ENCODE measurements at places on chromosomes 6 and 20. TPM values are rescaled to one million over a fixed set of nuclear protein-coding genes. Genes with fewer than 3 reads are reported as not detected.
A peak's percentile ranks its signal among the peaks of the same experiment; 100 is the strongest.

GRCh38 chr6:37547564-37548061 lies 47.9 kb upstream of the CCDC167 start:
- DNase-seq: peak; percentile 63

DNA sequence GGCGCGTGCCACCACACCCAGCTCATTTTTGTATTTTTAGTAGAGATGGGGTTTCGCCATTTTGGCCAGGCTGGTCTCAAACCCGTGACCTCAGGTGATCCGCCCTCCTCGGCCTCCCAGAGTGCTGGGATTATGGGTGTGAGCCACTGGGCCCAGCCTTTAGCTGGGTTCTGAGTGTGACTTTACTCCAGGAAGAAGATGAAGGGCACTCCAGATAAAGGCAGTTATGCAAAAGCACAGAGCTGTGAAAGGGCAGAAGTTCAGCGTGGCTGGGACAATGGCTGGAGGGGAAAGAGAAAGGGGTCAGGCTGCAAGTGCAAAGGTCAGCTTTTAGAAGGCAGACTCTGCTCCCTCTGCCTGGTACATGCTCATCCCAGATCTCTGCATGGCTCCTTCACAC lies 39.7 kb downstream of the MAP3K5 start:
- no peak for DNase-seq

GRCh38 chr6:123635567-123635966 lies 1.2 kb downstream of the TRDN start:
- no peak for DNase-seq

- DNase-seq: no peak
Observed at GRCh38 chr20:48384147-48384818, 443.5 kb downstream of the PREX1 start.

Gene ESR1
- total RNA-seq: 0.04 TPM

Gene TXLNB
- 0.21 TPM for total RNA-seq
